ENCODE measurements at places on chromosomes 3 and 15.

DNA sequence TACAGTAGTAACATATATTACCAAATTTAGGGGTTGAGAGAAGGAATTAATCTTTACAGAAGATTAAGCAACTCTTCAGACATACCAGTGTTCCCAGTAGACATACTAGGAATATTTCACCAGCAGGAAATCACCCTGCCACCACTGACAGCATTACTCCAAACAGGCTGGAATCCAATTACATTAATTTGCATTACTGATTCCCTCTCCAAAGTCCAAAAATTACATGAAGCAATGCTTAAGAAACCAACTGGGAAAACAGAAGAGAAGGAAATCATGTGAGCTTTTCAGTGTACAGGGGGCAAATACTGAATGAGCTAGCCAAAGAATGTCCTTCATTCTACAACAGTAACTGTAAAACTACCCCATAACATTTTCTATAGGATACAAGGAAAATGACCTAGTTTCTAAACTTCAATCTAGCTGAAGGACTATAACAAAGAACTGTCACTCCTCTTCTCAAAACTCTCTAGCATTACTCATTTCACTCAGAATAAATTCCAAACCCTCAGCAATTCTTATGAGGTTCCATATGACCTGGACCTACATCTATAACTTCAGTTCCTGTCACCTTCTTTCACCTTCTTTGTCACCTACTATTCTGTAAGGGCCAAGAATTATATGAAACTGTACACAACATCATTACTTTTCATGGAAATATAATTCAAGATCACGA is 72.7 kb downstream of the INO80 start:
- DNase-seq, result no peak

- DNase-seq, result no peak
Measured at GRCh38 chr3:184608209-184608608, 46.6 kb downstream of the EPHB3 start.

DNA sequence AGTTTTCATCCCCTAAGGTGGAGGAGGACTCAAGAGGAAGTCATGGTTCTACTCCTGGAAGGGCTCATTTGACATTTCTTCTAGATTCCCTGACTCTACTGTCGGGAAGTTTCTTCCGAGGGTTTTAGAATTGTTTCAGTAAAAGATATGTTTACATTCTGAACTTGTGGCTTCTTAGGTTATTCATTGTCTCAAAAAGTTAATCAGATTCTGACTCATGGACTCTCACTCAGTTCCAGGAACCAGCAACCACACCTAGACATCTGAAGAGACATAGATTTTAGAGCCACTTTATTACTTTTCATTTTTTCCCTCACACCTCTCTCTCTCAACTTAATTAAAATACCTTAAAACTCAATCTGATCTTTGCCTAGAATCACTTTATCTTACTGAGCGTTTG is 862.6 kb downstream of the AGBL1 start:
- DNase-seq, result no peak

DNA sequence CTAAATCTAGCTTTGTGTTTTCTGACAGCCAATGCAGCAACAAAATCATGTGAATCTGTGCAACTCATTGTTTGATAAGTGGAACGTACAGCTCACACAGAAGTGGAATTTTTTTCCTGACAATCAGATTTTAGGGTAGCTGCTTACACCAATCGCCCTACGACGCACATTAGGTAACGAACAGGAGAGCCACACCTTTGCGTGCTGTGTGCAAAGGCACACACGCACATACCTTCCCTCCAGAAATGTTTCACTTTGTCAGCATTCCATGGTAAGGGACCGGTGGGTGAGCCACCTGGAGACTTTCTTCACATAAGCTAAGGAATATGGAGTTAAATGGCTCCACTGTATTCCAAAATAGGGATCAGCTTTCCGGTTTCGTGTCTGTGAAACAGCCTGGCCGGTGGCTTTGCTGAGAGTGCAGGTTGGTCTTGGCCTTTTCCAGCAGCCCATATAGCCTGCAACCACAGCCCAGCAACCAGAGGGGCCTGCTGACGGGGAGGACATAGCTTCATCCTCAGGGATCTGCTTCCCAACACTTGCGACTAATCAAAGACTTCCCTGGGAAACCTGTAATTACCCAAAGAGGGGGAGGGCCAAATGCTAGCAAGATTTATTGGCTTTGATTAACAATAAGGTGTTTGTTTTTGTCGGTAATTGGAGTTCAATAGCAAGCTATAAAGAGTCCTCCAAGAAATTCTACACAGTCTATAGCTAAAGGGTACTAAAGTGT is 145.3 kb downstream of the ADAMTS17 start:
- DNase-seq, result no peak

- no peak for DNase-seq
Measured at GRCh38 chr3:50536471-50537180, 30.9 kb downstream of the C3orf18 start.

GRCh38 chr3:76679541-76679940 is 360.4 kb upstream of the ROBO2 start:
- DNase-seq, result no peak

- no peak for DNase-seq
Measured at GRCh38 chr3:193929921-193930646, 205.9 kb upstream of the HES1 start.

DNA sequence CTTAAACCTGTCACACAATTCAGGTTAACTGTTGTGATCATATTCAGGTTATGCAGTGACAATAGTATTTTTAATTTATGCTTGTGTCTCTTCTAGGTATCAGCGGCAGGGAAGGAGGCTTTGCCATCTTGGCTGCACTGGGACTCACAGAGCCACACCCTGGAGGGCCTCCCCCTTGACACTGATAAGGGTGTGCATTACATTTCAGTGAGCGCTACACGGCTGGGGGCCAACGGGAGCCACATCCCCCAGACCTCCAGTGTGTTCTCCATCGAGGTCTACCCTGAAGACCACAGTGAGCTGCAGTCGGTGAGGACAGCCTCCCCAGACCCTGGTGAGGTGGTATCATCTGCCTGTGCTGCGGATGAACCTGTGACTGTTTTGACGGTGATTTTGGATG is 23.6 kb upstream of the BSN start:
- DNase-seq, result no peak

GRCh38 chr3:101719604-101720185 is 4.7 kb upstream of the CEP97 start:
- no peak for DNase-seq

DNA sequence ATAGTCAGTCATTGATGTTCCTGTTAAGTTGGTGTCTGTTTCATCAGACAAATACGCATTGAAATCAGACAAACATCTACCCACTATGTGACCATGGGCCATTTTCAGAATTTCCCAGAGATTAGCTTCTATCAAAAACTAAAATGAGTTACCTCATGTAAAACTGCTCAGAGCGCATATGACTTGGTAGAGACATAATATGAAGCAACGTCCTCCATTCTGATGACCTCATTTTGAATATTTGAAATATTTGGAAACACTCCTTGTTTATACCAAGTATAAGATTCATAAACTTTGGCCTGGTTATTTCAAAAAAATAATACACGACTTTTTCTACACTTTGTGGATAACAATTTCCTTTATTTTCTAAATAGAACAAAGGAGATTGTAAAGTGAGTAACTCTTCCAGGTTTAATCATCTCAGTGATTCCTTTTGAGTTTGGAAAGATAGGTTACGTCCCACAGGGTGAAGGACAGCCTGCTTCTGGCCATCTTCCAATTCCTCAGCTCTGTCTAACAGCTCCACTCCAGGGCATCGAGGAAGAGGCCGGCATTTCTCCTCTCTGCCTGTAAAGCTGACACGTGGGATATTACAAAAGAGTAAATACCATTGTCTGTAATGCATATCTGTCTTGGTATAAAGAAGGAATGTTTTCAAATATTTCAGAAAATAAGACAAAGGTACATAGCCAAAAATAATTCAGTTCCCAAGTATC is 122.6 kb downstream of the CADM2 start:
- no peak for DNase-seq

GRCh38 chr3:153961494-153961893 is 159.7 kb upstream of the ARHGEF26 start:
- DNase-seq, result no peak

- DNase-seq, result no peak
Measured at GRCh38 chr15:31448635-31448979, 122.0 kb downstream of the KLF13 start.

DNA sequence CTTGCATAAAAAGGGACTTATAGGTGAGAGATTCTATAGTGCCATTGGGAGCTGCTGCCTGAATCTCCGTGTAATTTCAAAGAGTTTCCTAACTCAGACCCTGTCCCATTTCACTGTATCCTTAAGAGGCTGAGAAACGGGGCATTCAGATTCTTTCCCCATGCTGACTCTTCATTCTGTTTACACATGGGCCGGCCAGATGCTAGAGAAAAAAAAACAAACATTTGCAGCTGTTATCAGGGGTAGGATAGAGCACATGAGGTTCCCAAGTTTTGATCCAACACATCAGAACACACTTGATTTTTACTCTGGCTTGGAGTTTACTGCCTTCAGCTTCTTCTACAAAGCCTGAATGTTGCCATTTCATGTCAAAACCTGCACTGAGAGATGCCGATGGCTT is 215.9 kb upstream of the TPRG1 start:
- no peak for DNase-seq

DNA sequence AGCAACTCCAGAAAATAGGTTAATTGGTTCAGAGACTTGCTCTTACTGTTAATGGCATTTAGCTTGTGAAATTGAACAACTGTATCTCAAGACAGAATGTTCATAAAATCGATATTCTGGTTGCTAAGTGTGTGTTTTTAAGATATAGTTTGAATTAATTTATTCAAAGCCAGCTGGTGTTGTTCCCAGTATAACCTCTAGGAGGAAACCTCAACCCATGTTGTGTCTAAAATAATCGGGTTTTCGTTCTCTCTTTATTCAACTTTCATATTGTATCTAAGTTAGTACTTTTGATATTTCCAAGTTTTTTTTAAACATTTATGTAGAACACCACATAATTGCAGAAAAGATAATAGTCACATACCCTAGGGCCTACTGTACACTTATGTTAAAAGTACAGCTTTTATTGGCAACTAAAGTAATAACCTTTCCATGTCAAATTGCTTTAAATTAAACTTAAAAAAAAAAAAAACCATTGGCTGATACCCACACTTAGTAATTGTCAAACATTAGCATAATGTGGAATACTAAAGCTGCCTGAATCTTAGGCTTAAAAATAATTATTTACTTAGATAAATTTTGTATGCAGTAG is 90.9 kb downstream of the SAMMSON start:
- no peak for DNase-seq
